Effector memory CD4-positive, alpha-beta T cell (primary cell): ENCODE measurements at places on chromosomes 12 and 14.

DNA sequence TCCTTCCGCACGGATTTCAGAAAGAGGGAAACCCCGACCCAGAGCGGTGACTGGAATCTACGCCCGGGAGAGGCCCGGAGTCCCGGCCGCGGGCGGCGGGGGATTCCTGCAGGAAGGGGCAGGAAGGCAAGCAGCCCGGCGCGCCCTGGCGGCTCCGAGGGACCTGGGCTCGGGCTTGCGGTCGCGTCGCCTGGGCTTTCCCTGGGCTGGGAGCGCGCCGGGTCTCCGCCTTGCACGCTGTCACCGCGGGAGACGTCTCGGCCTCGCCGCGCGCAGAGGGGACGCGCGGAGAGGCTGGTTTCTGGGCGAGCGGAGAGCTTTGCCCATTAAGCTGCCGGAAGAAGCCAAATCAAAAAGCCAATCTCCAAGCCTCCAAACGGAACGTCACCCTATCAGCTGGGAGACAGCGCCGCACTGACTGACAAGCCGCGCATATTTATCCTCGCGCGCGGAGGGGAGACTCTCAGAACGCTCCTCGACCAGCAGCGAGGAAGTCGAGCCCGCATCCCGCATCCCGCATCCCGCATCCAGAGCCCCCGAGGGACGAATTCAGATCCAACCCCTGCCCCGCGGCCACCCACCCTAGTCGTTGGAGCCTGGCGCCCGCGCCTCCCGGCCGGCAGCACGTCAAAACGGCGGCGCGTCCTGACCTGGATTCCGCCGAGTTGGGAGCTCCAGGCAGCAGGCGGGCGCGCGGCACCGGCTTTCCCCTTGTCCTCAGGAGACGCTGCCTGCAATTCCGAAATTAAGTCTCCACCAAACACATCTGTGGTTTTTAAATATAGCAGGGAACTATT is at the start of gene SLC8A3:
Gene SLC8A3 (minus strand): TSS at position 293 of the 797 bp plus-strand sequence. CDS start 20,529 bp downstream, outside the sequence.
- DNase-seq: no peak

- DNase-seq: no peak
Observed at GRCh38 chr14:35825968-35826217, 245 bp upstream of the BRMS1L start.

- no peak for DNase-seq
Observed at GRCh38 chr12:65878540-65878939, 54.3 kb downstream of the HMGA2 start.

- DNase-seq: no peak
Observed at GRCh38 chr12:124601706-124602105, 34.3 kb upstream of the NCOR2 start.
